ENCODE measurements at places on chromosomes 12 and 14.

DNA sequence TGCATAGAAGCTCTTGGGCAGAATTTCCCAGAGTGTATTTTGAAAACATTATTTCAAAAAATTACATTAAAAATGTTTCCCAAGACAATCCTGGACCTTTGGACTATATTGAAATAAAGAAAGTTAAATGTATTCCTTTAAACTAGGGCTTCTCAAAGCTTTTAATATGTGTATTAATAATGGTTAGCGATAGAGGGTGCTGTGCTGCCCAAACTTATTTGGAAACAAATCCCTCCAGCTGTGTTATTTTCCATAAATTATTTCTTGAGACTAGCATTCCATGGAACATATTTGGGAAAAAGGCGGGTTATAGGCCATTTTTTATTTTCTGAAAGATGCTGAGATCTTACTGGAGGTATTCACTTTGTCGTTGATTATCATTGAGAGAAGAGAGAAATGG, 397.8 kb upstream of the MIS18BP1 start:
- H3K27ac ChIP-seq: no peak overlapping the region
- H3K27me3 ChIP-seq: no peaks in the 10 kb centered on the region
- no peak for DNase-seq
- H3K36me3 ChIP-seq: no peaks in the 10 kb centered on the region

DNA sequence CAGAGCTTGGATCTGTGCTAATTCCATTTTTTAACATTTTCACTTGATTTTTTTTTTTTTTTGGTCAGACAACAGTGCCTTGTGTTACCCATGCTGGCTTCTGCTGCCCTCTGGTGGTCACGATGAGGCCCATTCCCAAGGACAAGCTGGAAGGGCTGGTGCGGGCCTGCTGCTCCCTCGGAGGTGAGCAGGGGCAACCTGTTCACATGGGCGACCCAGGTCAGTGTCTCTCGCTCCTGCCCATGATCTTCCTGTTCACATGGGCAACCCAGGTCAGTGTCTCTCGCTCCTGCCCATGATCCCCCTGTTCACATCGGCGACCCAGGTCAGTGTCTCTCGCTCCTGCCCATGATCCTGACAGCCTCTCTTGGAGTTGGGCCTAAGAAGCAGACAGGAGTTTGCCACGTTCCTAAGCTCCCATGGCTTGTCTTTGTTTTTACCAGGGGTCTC, 59.4 kb downstream of the DGLUCY start:
- H3K27me3 ChIP-seq: no peaks in the 10 kb centered on the region
- no peak overlapping the region for H3K4me3 ChIP-seq
- peak overlapping the region; percentile 74 for H3K27ac ChIP-seq

- H3K27me3 ChIP-seq: no peaks in the 10 kb centered on the region
- no peaks in the 10 kb centered on the region for H3K4me1 ChIP-seq
- H3K4me3 ChIP-seq: no peak overlapping the region
These were observed 57.9 kb upstream of the DCN start for GRCh38 chr12:91240386-91241095.

DNA sequence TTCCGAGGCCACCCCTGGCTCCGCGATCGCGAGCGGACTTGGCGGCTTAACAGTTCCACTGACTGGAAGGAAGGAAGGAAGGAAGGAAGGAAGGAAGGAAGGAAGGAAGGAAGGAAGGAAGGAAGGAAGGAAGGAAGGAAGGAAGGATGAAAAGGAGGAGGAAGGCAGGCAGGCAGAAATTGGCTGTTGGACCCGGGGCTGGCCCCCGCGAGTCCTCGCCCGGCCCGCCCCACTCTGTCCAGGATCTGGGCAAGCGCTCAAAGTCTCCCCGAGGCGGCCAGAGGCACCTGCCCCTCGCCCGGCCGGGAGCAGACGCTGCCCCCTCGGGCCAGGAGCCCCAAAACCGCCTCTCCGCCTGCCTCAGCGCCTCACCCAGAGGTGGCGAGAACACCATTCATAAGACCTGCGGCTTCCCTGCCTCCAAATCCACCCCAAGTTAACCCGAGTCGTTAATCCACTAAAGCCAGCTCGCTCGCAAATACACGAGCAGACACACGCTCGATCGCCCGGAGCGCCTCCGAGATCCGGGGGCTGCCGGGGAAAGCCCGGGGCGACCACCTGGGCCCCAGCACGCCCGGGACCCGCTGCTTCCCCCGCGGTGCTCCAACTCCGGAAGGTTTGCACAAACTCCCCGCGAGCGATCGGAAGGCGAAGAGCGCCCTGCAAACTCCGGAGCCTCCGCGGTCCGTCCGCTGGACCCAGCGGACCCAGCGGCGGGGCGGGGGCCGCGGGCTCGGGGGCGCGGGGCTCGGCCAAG, 844 bp downstream of the DPF3 start:
- peaks cover 3% of the 10 kb centered on the region for H3K36me3 ChIP-seq
- DNase-seq: peak; percentile 49
- peak overlapping the region; percentile 90 for H3K4me3 ChIP-seq
- peaks cover 59% of the 10 kb centered on the region for H3K27me3 ChIP-seq
- H3K4me1 ChIP-seq: peaks cover 44% of the 10 kb centered on the region
- H3K27ac ChIP-seq: peak overlapping the region; percentile 81

DNA sequence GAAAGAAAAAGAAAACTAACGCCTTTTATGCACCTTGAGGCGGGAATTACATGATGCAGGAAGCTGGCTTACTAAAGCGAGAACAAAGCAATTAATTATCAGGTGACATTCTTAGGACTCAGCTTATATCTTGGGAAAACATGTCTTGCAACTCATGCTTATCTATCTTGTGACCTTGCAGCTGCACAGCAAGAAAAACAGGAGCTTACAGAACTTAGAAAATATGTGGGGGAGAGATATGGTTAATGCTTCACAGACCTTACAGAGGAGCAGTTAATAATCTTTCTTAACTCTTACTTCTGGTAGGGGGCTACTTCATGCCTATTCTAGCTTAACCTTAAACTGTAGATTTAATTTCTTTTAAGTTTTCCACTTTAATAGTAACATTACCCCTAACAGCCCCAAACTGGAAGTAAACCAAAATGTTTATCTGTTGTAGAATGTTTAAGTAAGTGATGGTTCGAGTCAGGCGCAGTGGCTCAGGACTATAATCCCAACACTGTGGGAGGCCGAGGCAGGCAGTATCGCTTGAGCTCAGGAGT, 13.2 kb upstream of the OR11G2 start:
- H3K27me3 ChIP-seq: peaks cover 3% of the 10 kb centered on the region
- H3K36me3 ChIP-seq: no peaks in the 10 kb centered on the region
- H3K4me3 ChIP-seq: no peak overlapping the region

DNA sequence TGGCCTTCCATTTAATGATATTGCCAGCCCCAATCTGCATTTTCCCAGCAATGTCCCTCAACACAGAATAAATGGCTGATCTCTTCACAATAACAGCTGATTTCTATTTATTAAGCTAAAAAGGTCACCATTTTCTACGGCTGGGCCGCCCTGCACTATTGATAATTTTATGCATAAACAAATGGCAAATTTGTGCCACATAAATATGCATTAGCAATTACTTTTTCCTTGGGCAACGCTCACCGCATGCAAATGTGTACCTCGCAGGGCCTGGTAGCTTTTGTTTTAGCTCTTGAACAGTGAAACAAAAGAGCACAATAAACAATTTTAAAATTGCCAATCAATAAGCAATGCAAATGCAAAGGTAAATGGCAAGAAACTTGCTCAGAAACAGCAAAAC, 331.9 kb upstream of the SOX5 start:
- no peak overlapping the region for H3K4me3 ChIP-seq
- no peak overlapping the region for H3K27ac ChIP-seq

- H3K36me3 ChIP-seq: no peaks in the 10 kb centered on the region
- no peak overlapping the region for H3K27ac ChIP-seq
- no peak overlapping the region for H3K4me3 ChIP-seq
- no peak for DNase-seq
- H3K4me1 ChIP-seq: no peaks in the 10 kb centered on the region
These were observed 34.0 kb downstream of the PYM1 start for GRCh38 chr12:55893723-55894122.

GRCh38 chr14:31449971-31450610, 7.2 kb downstream of the DTD2 start:
- no peak overlapping the region for H3K27ac ChIP-seq
- no peaks in the 10 kb centered on the region for H3K27me3 ChIP-seq
- peaks cover 4% of the 10 kb centered on the region for H3K4me1 ChIP-seq

GRCh38 chr12:32589165-32589865, 89.8 kb upstream of the DNM1L start:
- no peaks in the 10 kb centered on the region for H3K27me3 ChIP-seq
- H3K27ac ChIP-seq: peak overlapping the region; percentile 92
- H3K4me3 ChIP-seq: peak overlapping the region; percentile 21

GRCh38 chr14:94770815-94771157, 873 bp upstream of the GSC start:
- peaks cover 17% of the 10 kb centered on the region for H3K4me1 ChIP-seq
- peak overlapping the region; percentile 28 for H3K4me3 ChIP-seq
- peaks cover 85% of the 10 kb centered on the region for H3K27me3 ChIP-seq
- peaks cover 24% of the 10 kb centered on the region for H3K36me3 ChIP-seq

- H3K27me3 ChIP-seq: peaks cover 9% of the 10 kb centered on the region
- DNase-seq: no peak
- H3K4me1 ChIP-seq: no peaks in the 10 kb centered on the region
- no peak overlapping the region for H3K27ac ChIP-seq
- H3K4me3 ChIP-seq: no peak overlapping the region
These were observed 16.7 kb upstream of the NEDD1 start for GRCh38 chr12:96890331-96890730.

GRCh38 chr14:87386524-87386923, 606.5 kb downstream of the GALC start:
- H3K4me1 ChIP-seq: no peaks in the 10 kb centered on the region
- no peak for DNase-seq
- H3K36me3 ChIP-seq: no peaks in the 10 kb centered on the region
- no peaks in the 10 kb centered on the region for H3K27me3 ChIP-seq
- no peak overlapping the region for H3K4me3 ChIP-seq

- H3K4me3 ChIP-seq: no peak overlapping the region
- H3K36me3 ChIP-seq: peaks cover 65% of the 10 kb centered on the region
- H3K4me1 ChIP-seq: peaks cover 54% of the 10 kb centered on the region
- H3K27me3 ChIP-seq: no peaks in the 10 kb centered on the region
- DNase-seq: no peak
- H3K27ac ChIP-seq: no peak overlapping the region
These were observed 7.8 kb downstream of the P2RX4 start for GRCh38 chr12:121217761-121218160.

- no peak overlapping the region for H3K27ac ChIP-seq
- no peaks in the 10 kb centered on the region for H3K27me3 ChIP-seq
- H3K36me3 ChIP-seq: no peaks in the 10 kb centered on the region
- no peak overlapping the region for H3K4me3 ChIP-seq
- no peak for DNase-seq
- H3K4me1 ChIP-seq: no peaks in the 10 kb centered on the region
These were observed 1145.3 kb downstream of the FSCB start for GRCh38 chr14:43361751-43362150.

GRCh38 chr14:66476964-66477363, 9.2 kb upstream of the CCDC196 start:
- H3K36me3 ChIP-seq: peaks cover 2% of the 10 kb centered on the region
- no peaks in the 10 kb centered on the region for H3K27me3 ChIP-seq
- no peak overlapping the region for H3K4me3 ChIP-seq

DNA sequence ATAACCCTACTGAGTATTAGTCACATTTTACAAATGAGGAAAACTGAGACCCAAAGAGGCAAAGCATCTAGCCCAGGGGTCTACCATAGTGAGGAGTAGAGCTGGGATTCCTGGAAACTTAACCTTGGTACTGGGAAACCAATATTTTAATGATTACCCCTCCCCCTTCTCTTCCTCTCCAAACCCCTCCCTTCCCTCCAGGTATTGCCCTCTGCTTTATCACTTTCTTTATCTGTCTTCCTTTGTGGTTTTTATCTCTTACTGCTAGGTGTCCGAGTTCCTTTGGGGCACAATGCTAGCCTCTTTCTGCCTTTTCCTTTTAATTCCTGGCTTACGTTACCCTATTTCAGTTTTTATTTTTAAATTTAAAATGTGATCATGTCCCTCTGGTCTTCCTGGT, 2.8 kb downstream of the GABARAPL1 start:
- peaks cover 32% of the 10 kb centered on the region for H3K4me1 ChIP-seq
- H3K27ac ChIP-seq: no peak overlapping the region
- peaks cover 17% of the 10 kb centered on the region for H3K36me3 ChIP-seq
- H3K4me3 ChIP-seq: peak overlapping the region; percentile 92
- no peaks in the 10 kb centered on the region for H3K27me3 ChIP-seq

GRCh38 chr14:24806061-24806678, 172.2 kb upstream of the GZMB start:
- H3K4me1 ChIP-seq: no peaks in the 10 kb centered on the region
- H3K36me3 ChIP-seq: no peaks in the 10 kb centered on the region
- peaks cover 15% of the 10 kb centered on the region for H3K27me3 ChIP-seq
- H3K27ac ChIP-seq: no peak overlapping the region

GRCh38 chr14:65167072-65167645, 64.8 kb upstream of the MAX start:
- no peak overlapping the region for H3K4me3 ChIP-seq
- peaks cover 36% of the 10 kb centered on the region for H3K4me1 ChIP-seq

- H3K4me1 ChIP-seq: peaks cover 23% of the 10 kb centered on the region
- peak; percentile 77 for DNase-seq
- H3K36me3 ChIP-seq: no peaks in the 10 kb centered on the region
- H3K27ac ChIP-seq: peak overlapping the region; percentile 53
These were observed 304.8 kb upstream of the OR4E1 start for GRCh38 chr14:21978184-21978998.

DNA sequence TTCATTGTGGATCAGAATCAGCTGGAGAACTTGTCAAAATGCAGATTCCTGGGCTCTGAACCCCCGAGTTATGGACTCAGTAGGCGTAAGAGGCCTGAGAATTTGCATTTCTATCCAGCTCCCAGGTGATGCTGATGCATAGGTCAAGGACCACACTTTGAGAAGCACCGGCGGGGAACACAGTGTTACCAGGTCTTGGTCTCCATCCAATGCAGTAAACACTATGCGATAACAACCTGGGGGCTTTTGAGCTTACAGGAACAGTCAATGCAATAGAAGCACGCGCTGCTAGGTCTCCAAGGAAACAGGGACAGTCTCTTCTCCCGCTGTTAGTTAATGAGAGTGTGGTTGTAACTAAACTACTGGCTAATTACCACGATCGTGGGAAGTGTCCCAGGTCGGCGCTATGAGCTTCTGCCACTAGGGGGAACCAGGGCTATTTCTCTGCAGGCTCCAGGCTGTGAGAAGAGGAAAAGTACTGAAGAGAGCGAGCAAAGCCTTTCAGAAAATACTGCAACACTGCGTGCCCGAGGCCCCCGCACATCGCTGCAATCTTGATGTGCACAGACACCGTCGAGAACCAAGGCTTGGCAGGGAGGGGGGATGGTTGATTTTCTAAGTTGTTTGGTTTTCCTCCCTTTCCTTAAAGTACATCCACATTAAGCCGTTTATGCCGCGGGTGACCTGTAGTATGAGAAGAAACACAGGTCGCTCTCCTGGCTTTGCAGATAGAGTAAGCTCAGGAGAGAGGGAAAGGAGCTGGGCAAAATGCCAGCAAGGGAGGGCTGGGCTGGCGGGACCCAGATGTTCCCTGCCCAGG, 52.0 kb upstream of the KCNA1 start:
- H3K4me1 ChIP-seq: peaks cover 21% of the 10 kb centered on the region
- DNase-seq: peak; percentile 83
- H3K27me3 ChIP-seq: peaks cover 17% of the 10 kb centered on the region

GRCh38 chr14:99728981-99729451, 44.9 kb downstream of the CYP46A1 start:
- peaks cover 21% of the 10 kb centered on the region for H3K27me3 ChIP-seq
- no peaks in the 10 kb centered on the region for H3K36me3 ChIP-seq
- no peak overlapping the region for H3K27ac ChIP-seq
- no peaks in the 10 kb centered on the region for H3K4me1 ChIP-seq

GRCh38 chr14:51370758-51371386, 130.8 kb downstream of the TMX1 start:
- no peak overlapping the region for H3K4me3 ChIP-seq
- no peak overlapping the region for H3K27ac ChIP-seq
- no peaks in the 10 kb centered on the region for H3K4me1 ChIP-seq
- no peak for DNase-seq

GRCh38 chr14:20417250-20418186, 4.2 kb upstream of the TEP1 start:
- H3K27ac ChIP-seq: no peak overlapping the region
- no peak overlapping the region for H3K4me3 ChIP-seq
- H3K36me3 ChIP-seq: no peaks in the 10 kb centered on the region
- H3K27me3 ChIP-seq: no peaks in the 10 kb centered on the region
- no peak for DNase-seq
